ENCODE measurements at places on chromosomes 4 and X. TPM values are rescaled to one million over a fixed set of nuclear protein-coding genes. Genes with fewer than 3 reads are reported as not detected.
A peak's percentile ranks its signal among the peaks of the same experiment; 100 is the strongest.

DNA sequence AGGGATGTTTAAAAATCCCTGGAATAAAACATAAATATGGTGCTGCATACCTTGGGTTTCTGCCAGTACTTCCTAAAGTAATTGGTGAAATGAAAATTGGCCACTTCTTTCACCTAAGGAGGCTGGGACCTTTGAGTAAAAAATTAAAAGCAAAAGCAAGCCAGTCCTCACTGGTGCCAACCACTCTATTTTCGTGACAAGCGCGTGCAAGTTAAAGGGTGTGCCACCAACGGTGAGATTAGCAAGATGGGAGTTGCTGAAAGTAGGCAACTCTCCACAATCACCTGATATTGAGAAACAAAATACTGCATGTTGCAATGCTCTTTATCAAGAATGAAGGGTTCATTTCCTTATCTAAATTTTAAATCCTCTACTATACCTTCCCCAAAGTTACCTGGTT, 19.7 kb upstream of the RTL9 start:
- no peaks in the 10 kb centered on the region for H3K36me3 ChIP-seq
- no peak overlapping the region for H3K4me3 ChIP-seq
- H3K27me3 ChIP-seq, result no peaks in the 10 kb centered on the region
- no peak overlapping the region for H3K27ac ChIP-seq
- DNase-seq, result no peak
- no peaks in the 10 kb centered on the region for H3K4me1 ChIP-seq

GRCh38 chr4:6229095-6229494, 28.7 kb upstream of the JAKMIP1 start:
- no peak overlapping the region for H3K27ac ChIP-seq
- no peaks in the 10 kb centered on the region for H3K27me3 ChIP-seq
- no peak overlapping the region for H3K4me3 ChIP-seq
- H3K4me1 ChIP-seq, result no peaks in the 10 kb centered on the region
- no peak for DNase-seq

The TRIML2 gene
- total RNA-seq, result not detected

- H3K4me3 ChIP-seq, result no peak overlapping the region
- peaks cover 11% of the 10 kb centered on the region for H3K4me1 ChIP-seq
- no peak overlapping the region for H3K27ac ChIP-seq
- H3K27me3 ChIP-seq, result no peaks in the 10 kb centered on the region
- DNase-seq, result no peak
Observed at GRCh38 chr4:99712530-99712929, 54.9 kb upstream of the C4orf54 start.

GRCh38 chr4:108192056-108192455, 23.3 kb upstream of the LEF1 start:
- no peak for DNase-seq
- no peaks in the 10 kb centered on the region for H3K4me1 ChIP-seq
- no peaks in the 10 kb centered on the region for H3K36me3 ChIP-seq
- no peaks in the 10 kb centered on the region for H3K27me3 ChIP-seq

DNA sequence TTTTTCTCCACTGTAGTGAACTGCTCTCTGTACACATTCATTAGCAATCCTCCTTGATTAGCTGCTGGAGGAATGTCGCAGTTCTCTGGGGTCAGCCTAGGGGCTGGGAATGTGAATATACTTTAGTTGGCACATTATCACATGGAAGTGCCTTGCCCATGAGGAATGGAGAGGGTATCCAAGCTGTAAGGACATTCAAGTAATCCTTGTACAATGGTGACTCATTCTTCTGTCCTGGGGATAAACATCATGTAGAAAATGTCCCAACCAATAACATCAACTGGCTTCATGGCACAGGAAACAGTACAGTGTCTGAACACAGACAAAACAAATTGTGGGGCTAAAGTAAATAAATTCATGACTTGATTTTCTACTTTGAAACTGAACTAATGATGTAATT, 147.1 kb downstream of the GLRA2 start:
- no peaks in the 10 kb centered on the region for H3K4me1 ChIP-seq
- H3K36me3 ChIP-seq, result no peaks in the 10 kb centered on the region
- no peak for DNase-seq
- H3K4me3 ChIP-seq, result no peak overlapping the region
- no peaks in the 10 kb centered on the region for H3K27me3 ChIP-seq
- H3K27ac ChIP-seq, result no peak overlapping the region

The C4orf36 gene
- 4.0 TPM for total RNA-seq

- DNase-seq, result no peak
- H3K4me1 ChIP-seq, result no peaks in the 10 kb centered on the region
- no peak overlapping the region for H3K27ac ChIP-seq
Observed at GRCh38 chr4:125826801-125827695, 512.3 kb downstream of the FAT4 start.

DNA sequence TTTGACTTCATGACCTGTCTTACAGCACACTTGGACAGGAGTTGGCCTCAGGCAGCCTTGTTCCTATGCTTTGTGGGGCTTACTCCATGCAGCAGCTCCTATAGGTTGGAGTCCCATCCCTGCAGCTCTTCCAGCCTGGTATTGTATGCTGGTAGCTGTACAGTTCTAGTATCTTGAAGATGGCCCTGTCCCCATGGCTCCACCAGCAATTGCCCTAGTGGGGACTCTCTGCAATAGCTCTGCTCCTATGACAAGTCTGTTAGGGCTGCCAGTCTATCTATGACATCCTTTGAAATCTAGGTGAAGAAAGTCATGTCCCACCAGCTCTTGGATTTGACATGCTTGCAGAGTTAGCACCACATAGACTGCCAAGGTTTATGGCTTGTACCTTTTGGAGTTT, 252.6 kb downstream of the ANTXR2 start:
- DNase-seq, result no peak
- no peaks in the 10 kb centered on the region for H3K36me3 ChIP-seq
- no peaks in the 10 kb centered on the region for H3K4me1 ChIP-seq

DNA sequence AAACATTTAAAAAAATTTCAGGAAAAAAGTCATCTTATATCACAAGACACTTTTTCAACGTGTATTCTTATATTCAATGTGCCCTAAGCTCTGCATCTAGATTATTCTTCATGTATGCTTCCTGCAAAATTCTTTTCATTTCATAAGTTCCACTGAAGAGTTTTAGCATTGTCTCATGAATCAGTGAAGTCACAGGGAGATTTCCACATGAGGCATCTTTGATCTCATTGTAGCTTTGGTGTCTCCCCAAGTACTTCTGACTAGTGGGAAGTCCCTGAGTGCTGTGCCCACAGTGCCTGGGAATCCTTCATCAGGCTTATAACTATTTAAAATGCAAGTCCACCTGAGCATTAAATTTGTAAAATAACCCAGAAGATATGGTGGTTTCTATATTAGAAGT, 123.8 kb downstream of the MAD2L1 start:
- no peak overlapping the region for H3K27ac ChIP-seq
- no peak overlapping the region for H3K4me3 ChIP-seq
- H3K4me1 ChIP-seq, result no peaks in the 10 kb centered on the region
- DNase-seq, result no peak

- no peak overlapping the region for H3K4me3 ChIP-seq
- no peak overlapping the region for H3K27ac ChIP-seq
- H3K36me3 ChIP-seq, result no peaks in the 10 kb centered on the region
Observed at GRCh38 chrX:66046612-66047235, 6.8 kb upstream of the VSIG4 start.

DNA sequence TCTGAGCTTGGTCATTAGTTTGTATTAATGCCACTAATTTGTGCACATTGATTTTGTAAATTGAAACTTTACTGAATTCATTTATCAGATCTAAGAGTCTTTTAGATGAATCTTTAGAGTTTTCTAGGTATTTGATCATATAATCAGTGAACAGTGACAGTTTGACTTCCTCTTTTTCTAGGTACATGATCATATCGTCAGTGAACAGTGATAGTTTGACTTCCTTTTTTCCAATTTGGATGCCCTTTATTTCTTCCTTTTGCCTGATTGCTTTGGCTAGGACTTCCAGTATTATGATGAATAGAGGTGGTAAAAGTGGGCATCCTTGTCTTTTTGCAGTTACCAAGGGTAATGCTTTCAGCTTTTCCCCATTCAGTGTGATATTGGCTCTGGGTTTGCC, 421.4 kb upstream of the CPXCR1 start:
- H3K27ac ChIP-seq, result no peak overlapping the region
- H3K27me3 ChIP-seq, result no peaks in the 10 kb centered on the region
- no peak overlapping the region for H3K4me3 ChIP-seq

DNA sequence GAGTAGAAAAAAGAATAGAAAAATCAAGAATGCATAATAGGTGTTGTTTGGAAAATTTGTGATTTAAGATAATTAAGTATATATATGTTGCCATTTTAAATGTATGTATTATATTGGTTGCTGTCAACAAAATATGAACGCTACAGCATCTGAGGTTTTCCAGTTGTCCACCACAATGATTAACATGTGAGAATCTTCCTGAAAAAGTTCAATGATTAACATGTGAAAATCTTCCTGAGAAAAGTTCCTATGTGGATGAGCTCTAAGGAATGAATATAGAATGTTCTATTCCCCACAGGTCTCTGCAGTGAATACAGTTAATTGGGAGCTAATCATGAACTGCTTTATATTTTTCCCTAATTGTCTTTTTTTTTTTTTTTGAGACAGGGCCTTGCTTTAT, 214.7 kb downstream of the CBR4 start:
- H3K4me3 ChIP-seq, result no peak overlapping the region
- H3K27ac ChIP-seq, result no peak overlapping the region
- no peaks in the 10 kb centered on the region for H3K27me3 ChIP-seq
- no peak for DNase-seq
- peaks cover 3% of the 10 kb centered on the region for H3K4me1 ChIP-seq

- H3K4me3 ChIP-seq, result no peak overlapping the region
- no peaks in the 10 kb centered on the region for H3K36me3 ChIP-seq
- H3K4me1 ChIP-seq, result no peaks in the 10 kb centered on the region
- H3K27me3 ChIP-seq, result no peaks in the 10 kb centered on the region
- no peak overlapping the region for H3K27ac ChIP-seq
- DNase-seq, result no peak
Observed at GRCh38 chr4:15295421-15296162, 132.2 kb upstream of the C1QTNF7 start.

- H3K27ac ChIP-seq, result no peak overlapping the region
- no peak for DNase-seq
- peaks cover 14% of the 10 kb centered on the region for H3K4me1 ChIP-seq
- no peak overlapping the region for H3K4me3 ChIP-seq
Observed at GRCh38 chr4:19026281-19026680, 1004.7 kb upstream of the LCORL start.

The FABP2 gene
- not detected for total RNA-seq

The TMSB15A gene
- not detected for total RNA-seq

- no peaks in the 10 kb centered on the region for H3K36me3 ChIP-seq
- DNase-seq, result no peak
- no peaks in the 10 kb centered on the region for H3K27me3 ChIP-seq
Observed at GRCh38 chr4:61374447-61374891, 174.3 kb downstream of the ADGRL3 start.

The PNMA5 gene
- total RNA-seq, result not detected

DNA sequence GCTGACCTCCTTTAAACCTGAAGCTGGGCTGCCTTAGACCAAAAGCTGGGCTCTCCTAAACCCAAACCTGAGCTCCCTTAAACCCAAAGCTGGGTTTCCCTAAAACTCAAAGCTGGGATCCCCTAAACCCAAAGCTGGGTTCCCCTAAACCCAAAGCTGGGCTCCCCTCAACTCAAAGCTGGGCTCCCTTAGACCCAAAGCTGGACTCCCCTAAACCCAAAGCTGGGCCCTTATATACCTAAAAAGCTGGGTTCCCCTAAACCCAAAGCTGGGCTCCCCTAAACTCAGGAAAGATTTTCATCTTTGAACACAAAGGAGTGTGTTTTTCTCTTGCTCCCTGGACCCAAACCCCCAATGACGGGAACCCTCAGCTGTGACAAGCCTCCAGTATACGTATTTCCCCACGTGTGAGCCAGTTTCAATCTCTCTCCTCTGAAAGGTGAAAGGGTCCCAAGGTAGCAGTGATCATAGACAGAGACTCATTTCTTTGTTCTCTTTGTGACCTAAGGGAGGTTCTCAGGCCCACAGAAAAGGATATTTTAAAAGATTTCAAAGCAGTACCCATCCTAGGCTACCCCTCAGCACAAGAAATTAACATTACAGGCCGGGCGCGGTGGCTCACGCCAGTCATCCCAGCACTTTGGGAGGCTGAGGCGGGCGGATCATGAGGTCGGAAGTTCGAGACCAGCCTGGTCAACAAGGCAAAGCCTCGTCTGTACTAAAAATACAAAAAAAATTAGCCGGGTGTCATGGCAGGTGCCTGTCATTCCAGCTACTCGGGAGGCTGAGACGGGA, 31.3 kb upstream of the ASMTL start:
- no peak overlapping the region for H3K4me3 ChIP-seq
- DNase-seq, result no peak
- H3K27ac ChIP-seq, result no peak overlapping the region

DNA sequence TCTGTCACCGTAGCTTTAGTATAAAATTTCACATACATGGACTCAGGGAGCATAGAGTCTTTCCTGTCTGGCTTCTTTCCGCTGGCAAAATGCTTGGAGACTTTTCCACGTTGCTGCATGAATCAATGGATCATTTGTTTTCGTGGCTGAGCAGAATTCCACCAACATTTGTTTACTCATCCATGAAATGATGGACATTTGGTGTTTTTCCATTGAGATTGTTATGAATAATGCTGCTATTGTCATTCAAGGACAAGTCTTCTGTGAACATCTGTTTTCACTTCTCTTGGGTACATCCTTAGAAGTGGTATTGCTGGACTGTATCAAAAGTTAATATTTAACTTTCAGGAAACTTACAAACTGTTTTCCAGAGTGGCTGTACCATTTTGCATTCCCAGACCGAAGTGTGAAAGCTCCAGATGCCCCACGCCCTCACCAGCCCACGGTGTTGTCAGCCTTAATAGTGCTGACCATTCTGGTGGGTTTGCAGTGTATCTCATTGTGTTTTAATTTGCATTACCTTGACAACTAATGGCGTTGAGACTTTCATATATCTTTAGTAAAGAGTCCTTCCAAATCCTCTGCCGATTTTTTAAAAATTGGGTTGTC, 5.8 kb upstream of the TMEM271 start:
- H3K36me3 ChIP-seq, result no peaks in the 10 kb centered on the region
- H3K27me3 ChIP-seq, result no peaks in the 10 kb centered on the region
- H3K27ac ChIP-seq, result no peak overlapping the region
- no peak overlapping the region for H3K4me3 ChIP-seq
- H3K4me1 ChIP-seq, result no peaks in the 10 kb centered on the region
- DNase-seq, result no peak

The AMER1 gene
- total RNA-seq, result 3.7 TPM

DNA sequence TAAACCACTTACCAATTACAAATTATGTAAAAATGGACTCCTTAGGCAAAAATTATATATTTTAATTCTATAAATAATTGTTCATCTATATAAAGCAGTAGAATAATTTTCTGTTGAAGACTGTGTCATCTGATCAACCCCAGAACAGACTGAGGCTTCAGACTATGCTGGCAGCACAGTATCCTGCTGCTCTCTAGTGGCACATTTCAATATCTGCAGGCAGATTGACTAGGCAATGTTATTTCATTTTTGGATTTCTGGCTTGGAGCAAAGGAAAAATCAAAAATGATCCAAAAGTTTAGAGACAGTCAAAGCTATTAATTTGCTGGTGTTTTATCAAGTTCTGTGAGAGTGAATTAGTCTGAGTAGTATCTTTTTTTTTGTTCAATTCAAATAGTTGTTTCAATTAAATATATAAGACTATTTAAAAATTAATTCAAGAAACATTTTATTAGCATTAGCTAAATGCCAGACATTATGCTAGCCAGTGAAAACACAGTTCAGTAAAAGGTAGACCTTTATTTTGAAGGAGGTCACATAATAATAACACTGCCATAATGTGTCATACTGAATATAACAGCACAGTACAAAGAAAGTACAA, 21.3 kb upstream of the SULT1E1 start:
- DNase-seq, result peak; percentile 30
- no peaks in the 10 kb centered on the region for H3K4me1 ChIP-seq
- no peak overlapping the region for H3K27ac ChIP-seq
- H3K36me3 ChIP-seq, result no peaks in the 10 kb centered on the region

- H3K4me1 ChIP-seq, result no peaks in the 10 kb centered on the region
- no peak for DNase-seq
- no peaks in the 10 kb centered on the region for H3K36me3 ChIP-seq
- H3K27me3 ChIP-seq, result no peaks in the 10 kb centered on the region
- no peak overlapping the region for H3K27ac ChIP-seq
Observed at GRCh38 chrX:127030016-127030748, 210.7 kb downstream of the PRR32 start.

Measured in upper lobe of left lung (tissue), 6 donors.